ENCODE measurements at places on chromosomes 4 and X.

DNA sequence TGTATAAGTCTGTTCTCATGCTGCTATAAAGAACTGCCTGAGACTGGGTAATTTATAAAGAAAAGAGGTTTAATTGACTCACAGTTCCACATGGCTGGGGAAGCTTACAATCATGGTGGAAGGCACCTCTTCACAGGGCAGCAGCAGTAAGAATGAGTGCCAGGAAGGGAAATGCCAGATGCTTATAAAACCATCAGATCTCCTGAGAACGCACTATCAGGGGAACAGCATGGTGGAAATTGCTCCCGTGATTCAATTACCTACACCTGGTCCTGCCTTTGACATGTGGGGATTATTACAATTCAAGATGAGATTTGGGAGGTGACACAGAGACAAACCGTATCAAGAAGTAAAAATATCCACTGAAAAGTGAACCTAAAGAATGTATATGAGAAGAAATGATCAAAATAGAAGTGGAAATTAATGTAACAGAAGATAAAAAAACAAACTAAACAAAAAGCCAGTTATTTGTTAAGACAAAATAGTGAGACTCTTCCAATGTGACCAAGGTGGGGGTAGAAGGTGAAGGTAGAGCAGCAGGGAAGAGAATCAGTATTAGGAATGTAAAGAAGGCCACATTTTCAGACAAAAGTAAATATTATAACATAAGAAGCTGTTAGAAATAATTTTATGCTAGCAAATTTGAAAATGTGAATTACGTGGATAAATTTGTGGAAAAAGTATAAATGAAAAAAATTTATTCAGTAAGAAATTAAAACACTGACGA, 372.9 kb downstream of the NKX6-1 start:
- no peak for DNase-seq

DNA sequence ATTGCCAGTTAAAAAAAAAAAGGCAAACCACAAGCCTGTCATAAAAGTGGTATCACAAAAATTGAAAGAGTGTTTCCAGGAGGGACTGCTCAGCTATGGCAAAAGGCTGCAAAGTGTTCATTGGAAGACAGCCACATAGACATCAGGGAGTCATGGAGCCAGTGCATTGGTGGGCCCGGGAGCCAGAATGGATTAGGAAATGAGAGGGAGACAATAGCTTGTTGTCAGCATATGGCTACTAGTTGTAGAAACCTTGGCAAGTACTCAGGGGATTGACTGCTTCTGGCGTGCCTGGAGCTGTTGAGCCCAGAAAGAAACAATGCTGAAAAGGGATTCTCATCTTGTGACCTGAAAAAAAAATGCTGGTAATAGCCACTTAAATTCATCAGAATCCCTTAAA, 5.0 kb downstream of the GAR1 start:
- DNase-seq: no peak

- no peak for DNase-seq
These were observed 132.2 kb downstream of the AFAP1 start for GRCh38 chr4:7807351-7807921.

DNA sequence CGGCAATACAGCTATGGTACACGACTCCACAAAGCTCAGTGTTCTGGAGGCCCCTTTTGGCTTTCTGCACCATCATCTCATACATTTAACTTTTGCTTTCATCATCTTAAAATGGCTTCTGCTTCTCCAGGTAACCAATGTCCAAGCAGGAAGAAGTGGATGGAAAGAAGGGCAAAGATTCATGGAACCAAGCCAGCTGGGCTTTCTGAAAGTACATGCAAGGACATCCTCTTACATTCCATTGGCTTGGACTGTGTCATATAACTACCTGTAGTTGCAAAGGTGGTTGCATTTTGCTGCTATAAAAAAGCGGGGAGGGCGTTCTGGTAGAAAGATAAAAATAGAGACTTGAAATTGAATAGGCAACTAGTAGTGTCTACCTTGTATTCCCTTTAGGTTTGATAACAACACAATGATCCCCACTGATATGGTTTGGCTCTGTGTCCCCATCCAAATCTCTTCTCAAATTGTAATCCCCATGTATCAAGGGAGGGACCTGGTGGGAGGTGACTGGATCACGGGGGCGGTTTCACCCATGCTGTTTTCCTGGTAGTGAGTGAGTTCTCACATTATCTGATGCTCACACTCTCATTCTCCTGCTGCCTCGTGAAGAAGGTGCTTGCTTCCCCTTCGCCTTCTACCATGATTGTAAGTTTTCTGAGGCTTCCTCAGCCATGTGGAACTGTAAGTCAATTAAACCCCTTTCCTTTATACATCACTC, 6.7 kb upstream of the FHIP1A start:
- DNase-seq: no peak

GRCh38 chr4:105780176-105780575, 71.6 kb downstream of the GSTCD start:
- DNase-seq: no peak

DNA sequence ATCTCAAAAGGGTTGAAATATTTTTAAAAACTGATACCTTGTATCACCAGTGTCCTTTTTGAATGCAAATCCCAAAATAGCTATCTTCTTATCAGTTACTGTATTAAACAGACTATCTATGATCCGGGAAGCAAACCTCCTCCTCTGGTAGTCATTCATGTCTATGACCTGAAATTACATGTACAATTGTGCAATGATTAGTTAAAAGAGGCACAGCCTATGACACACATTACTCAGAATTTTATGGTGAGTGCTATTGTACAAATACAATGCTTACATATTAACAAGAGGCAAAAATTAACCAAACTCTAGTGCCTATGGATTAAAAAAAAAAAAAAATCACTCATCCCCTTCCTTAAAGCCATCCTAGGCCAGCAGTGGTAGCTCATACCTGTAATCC, 21.7 kb downstream of the UGDH start:
- DNase-seq: no peak

DNA sequence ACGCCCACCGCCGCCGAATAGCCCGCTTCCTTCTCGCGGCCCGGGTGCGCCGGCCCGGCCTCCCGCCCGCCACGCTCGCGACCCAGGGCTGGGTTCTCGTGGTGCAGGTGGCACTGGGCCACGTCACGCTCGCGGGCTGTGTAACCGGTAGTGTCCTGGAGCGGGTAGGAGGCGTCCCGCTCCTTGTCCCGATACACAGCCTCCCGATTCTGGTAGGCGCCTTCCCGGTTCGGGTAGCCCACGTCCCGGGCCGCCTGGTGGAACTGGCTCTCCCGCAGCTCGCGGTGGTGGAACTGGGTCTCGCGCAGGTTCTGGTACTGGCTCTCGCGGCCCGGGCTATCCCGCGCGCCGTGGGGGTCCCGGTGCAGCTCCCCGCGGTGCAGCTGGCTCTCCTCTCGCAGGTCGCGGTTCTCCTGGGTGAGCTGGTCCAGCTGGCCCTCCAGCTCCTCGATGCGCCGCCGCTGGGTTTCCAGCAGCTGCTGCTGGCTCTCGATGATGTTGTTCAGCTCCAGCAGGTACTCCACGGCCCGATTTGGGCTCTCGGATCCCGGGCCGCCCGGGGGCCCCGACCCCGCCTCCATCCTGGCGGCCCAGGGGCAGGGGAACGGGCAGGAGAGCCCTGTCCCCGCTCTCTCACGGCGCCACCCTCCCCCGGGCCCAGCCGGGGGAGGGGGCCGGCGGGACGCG, 39.3 kb upstream of the IQSEC2 start:
- DNase-seq: peak; percentile 24

DNA sequence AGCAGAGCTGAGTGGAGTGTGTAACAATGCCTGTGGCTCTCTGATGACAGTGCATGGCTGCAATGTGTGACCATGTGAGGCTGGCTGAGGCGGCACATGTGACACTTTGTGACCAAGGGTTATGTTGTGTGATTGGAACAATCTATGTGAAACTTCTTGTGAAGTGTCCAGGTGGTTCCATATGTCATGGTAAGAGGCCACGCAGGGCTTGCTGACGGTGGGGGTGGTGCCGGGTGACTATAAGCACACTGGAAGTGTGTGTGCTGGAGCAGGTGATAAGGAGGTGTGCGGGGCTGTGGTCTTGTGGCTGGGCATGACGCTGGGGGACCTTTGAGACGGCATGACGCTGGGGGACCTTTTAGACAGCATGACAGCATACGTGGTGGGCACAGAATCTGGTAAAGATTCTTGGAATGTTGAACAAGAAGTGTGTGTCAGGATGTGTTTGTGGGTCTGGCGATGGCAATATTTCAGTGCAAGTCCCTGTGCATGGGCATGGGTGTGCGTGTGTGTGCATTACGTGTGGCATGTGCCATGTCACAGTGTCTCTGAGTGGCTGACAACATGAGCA, 7.4 kb upstream of the HDAC6 start:
- no peak for DNase-seq

- no peak for DNase-seq
These were observed 250.0 kb upstream of the NR3C2 start for GRCh38 chr4:148692242-148692641.

DNA sequence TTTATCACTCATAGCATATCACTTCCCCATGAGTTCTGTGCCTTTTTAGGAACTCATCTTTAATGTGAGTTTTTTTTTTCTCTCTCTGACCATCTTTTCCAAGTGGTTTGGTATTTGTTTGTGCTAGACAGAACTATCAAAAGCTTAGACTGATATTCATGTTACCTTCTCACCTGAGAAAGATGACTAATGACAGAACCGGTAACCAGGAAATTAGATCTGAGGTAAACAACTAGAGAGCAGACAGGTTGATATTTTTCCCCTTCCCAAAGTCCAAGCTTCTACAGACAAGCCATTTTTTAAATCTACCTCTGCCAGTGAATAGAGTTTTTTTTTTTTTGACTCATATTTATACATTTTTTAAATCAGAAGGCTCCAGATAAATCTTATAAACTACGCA, 17.0 kb upstream of the SRD5A3 start:
- DNase-seq: no peak

DNA sequence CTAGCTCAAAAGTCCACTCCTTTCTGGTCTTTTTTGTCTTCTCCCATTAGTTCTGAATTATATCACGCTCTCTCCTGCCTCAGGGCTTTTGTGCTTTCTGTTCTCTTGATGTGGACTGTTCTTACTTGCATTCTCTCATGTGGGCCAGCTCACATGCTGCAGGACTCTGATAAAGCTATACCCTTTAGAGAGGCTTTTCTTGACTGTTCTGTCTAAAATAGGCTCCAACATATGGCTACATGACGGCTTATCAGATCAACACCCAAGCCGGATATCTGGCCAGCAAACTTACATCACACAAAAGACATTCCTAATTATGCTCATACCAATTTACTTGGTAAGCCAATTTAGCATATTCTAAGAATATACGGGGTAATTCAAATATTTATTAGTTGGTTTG, 1494.5 kb downstream of the TECRL start:
- DNase-seq: no peak

DNA sequence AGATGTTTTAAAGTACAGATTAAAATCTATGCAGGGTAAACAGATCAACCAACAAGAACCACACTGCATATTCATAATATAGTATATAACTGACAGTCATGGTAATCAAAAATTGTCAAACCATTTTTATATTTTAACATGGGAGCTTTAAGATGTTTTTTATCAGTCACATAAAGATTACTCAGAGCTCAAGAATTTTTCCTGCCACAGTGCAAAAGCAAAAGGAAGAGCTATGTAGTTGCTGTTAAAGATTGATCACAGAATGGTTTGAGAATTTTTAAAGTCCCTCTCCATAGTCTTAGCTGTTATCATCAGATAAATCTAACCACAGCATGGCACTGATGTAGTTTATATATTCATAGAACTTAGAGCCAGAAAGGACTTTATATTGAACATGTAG, 8.5 kb downstream of the RAB9B start:
- DNase-seq: no peak

DNA sequence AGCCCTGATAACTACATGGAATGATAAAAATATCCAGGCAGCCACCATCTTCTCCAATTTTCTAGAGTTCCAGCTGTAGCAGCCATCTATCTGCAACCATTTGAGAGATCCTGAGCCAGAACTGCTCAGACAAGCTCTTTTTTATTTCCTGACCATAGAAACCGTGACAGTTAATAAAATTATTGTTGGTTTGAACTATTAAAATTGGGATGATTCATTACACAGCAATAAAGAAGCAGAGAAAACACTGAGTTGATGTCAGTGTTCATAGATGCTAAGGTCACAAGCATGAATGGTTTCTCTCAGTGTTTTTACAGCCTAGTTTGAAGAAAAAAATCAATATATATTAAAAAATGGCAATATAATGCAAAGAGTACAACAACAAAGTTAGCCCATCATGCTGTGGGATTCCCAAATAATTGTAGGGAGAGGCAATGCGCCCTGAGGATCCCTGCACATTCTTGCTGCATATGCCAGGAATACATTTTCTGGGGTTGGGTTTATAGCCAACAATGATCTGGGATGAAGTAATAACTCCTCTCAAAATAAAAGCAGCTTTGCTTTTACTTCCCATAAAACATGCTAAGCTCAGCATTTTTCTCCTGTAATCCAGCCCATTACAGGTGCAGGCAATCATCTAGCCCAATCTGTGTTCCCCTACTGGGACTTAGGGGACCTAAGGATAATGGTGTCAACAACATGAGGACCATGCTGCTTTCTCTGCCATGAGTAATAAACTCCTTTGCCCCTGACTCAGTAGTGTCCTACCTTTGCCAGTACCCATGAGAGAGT, 84.0 kb downstream of the PABPC4L start:
- no peak for DNase-seq

- no peak for DNase-seq
These were observed 242.9 kb downstream of the IQCM start for GRCh38 chr4:149572716-149573115.

DNA sequence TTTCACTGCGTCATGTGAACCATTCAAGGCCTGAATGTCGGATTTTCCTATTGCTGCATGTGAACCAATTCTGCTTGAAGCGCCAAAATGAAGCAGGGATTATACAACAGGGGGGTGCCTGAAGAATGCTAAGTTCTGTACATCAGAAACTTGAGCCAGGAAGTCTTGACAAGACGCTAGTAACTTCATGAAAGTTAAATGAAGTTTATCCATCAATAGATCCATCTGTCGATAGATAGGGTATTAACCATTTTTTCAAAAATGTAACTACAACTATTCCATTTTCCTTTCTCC, 590 bp upstream of the NAF1 start:
- no peak for DNase-seq

DNA sequence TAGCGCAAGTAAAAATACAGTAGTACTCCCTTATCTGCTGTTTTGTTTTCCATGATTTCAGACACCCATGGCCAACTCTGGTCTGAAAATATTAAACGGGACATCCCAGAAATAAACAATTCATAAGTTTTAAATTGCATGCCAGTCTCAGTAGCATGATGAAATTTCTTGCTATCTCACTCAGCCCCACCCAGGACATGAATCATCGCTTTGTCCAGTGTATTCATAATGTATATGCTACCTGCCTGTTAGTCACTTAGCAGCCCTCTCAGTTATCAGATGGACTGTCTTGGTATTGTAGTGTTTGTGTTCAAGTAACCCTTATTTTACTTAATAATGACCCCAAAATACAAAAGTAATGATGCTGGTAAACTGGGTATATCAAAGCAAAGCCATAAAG, 158.2 kb upstream of the DDIT4L start:
- no peak for DNase-seq
